ENCODE measurements at places on chromosomes 5 and 9.

DNA sequence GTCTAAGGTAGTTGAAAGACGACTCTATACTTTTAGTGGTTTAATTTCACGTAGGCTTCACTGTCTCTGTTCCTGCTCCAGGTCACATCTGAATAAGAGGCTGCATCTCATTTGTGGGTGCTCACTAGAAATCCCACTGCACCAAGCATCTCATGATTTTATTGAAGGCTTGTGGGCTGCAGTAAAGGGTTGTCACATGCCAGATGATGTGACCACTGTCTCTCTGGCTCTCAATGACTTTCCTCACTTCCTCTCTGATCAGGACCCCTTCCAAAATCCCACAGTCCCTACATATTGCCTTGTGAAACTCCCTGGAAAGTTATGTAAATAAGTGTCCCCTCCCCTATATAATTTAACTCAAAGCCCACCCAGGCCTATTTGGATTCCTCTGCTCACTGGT lies 8.9 kb upstream of the ZCCHC10 start:
- DNase-seq: no peak

DNA sequence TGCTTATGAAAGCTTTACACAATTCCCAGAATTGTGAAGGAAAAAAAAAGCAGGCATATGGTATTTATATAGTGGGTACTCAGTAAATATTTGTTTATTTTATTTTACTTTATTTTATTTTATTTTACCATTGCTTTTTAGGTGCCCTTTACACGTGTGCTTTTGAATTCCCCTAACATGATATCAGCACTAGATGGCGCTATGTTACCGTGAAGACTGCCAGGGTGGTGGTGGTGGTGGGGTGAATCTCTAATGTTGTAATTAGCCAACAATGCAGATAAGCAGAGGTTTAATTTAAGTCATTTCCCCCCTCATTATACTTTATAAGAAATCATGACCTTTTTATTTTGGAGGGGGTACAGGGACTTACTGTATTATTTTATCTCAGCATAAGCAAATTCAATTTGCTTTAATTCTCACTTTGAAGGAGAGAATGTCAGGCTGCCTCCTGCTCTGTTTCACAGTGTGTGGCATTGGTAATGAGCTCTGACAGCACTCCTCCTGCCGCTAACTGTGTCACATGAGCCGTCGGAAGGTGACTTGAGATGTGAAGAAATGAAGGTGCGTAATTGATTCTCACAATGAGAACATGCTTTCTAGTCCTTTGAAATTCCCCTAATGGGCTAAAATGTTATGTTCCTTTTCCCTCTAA lies 165.6 kb downstream of the YTHDC2 start:
- peak; percentile 70 for DNase-seq

DNA sequence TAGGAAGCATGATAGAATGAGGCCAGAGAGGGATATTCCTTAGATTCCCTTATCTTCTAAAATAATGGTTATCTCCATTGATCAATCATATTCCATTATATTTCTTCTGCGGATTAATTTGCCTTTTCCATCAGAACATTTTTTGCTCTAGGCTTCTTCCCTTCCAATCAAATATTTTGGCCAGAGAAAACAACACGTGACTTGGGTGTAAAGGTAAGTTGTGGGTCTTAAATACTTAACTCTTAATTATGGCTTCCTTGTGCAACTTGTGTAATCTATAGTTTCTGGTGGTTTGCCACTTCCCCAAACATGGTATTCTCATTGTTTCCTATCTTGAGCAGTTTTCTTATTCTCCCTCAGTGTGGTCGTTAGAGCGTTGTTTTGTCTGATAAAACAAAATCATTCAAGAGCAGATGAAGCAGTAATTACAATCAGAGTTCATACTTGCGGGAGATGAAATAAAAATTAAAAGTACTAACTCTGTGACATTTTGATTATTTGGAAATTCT lies 889.3 kb downstream of the MAT2B start:
- DNase-seq: peak; percentile 78

GRCh38 chr5:157598350-157598936 lies 22.9 kb upstream of the ADAM19 start:
- no peak for DNase-seq

DNA sequence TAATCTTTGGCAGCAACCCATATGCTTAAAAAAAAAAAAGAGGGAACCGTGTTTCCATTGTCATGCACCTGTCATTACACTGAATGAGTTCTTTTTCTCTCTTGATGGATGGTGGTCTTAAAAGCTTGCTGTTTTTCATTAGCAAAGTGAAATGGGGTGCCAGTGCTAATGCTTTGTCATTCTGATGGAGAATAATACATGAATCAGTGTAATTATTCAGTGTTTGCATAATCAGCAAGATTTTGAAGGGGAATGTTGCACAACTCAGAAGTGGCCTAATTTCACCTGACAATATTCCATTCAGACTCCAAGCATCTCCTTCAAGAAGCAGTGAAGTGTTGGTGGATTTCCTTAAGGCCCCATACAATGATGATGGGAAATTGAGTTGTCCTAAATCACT lies 38.1 kb downstream of the MAP1B start:
- DNase-seq: no peak

GRCh38 chr5:114438471-114438870 lies 76.6 kb downstream of the KCNN2 start:
- no peak for DNase-seq

GRCh38 chr5:32126691-32127090 lies 47.4 kb downstream of the GOLPH3 start:
- DNase-seq: no peak

DNA sequence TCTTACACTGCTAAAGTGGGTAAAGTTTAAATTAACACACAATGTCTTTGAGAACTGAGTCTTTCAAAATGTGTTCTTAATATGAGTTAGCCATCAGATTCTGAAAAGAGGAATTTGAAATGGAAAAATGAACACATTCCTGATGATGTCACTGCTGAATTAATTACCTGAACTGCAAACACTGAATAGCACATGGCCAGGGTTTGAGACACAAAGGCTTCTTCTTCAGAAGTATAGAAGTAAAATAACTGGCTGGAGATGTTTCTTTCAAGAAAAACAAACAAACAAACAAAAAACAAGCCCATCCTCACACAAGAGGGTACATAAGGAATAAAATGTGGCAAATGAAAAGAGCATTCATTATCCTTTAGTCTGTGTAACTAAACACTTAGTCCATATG lies 7.1 kb downstream of the GLIS3 start:
- no peak for DNase-seq

DNA sequence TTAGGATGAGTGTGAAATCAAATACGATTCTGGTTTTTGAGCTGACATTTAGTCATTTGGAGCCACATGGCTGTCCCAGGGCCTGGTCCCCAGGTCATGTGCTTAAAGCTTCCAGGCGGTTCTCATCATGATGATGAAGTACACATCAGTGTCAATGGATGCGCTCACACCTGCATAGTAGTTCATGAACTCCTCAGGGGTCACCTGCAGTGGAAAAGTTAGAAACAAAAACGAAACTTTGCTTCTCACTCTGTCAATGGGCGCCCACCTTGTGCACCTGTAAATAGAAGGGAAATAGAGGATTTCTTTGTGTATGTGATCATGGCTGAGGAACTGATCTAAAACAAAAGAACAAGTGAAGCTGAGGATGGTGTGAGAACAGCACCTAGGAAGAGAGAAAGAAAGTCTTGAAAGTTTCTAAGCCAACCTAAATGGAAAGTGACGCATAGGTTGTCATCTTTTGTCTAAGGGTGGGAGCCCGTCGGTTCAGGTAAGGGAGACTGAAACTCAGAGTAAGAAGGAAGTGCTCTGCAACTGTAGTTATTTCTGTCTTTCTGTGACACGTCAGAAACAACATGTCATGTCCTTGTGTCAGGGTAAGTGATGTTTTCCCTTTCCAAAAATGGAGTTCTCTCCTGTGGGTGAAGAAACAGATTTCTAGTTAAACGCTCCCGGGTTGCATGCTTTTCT lies 33.8 kb downstream of the CAPSL start:
- no peak for DNase-seq
